ENCODE measurements at places on chromosomes 13 and 19. TPM values are rescaled to one million over a fixed set of nuclear protein-coding genes. Genes with fewer than 3 reads are reported as not detected.

CALR3 gene
- not detected for total RNA-seq

DIAPH3 gene
- total RNA-seq = 9.6 TPM

PNMA8C gene
- 0.25 TPM for total RNA-seq

NUDT15 gene
- 33.9 TPM for total RNA-seq

MEIS3 gene
- total RNA-seq = 99.3 TPM

SIAH3 gene
- total RNA-seq = under 0.01 TPM

FCGBP gene
- 2.1 TPM for total RNA-seq

OR10H1 gene
- total RNA-seq = not detected

ZNF296 gene
- 0.22 TPM for total RNA-seq

DACT3 gene
- total RNA-seq = 6.2 TPM

SULT2A1 gene
- total RNA-seq = not detected

SIX5 gene
- 7.0 TPM for total RNA-seq

SERP2 gene
- total RNA-seq = 6.9 TPM

PEAK3 gene
- total RNA-seq = not detected

SLC15A1 gene
- total RNA-seq = not detected

FAM83E gene
- 0.77 TPM for total RNA-seq

MAB21L1 gene
- total RNA-seq = under 0.01 TPM

DENND1C gene
- total RNA-seq = not detected

OR7A10 gene
- not detected for total RNA-seq

FZR1 gene
- total RNA-seq = 39.5 TPM

NXNL1 gene
- not detected for total RNA-seq

DHX34 gene
- total RNA-seq = 15.6 TPM

CCL25 gene
- total RNA-seq = not detected

CBY2 gene
- not detected for total RNA-seq

ELSPBP1 gene
- total RNA-seq = not detected

COX6B1 gene
- 362 TPM for total RNA-seq

PPP5C gene
- 48.6 TPM for total RNA-seq

ACTMAP gene
- 1.1 TPM for total RNA-seq

MBD3L3 gene
- total RNA-seq = not detected

MRI1 gene
- 30.6 TPM for total RNA-seq

CLPTM1 gene
- total RNA-seq = 26.7 TPM

NKG7 gene
- not detected for total RNA-seq

ICAM5 gene
- total RNA-seq = 1.8 TPM

GPR18 gene
- not detected for total RNA-seq

CEACAM6 gene
- not detected for total RNA-seq

LILRA2 gene
- total RNA-seq = not detected

RFPL4AL1 gene
- not detected for total RNA-seq

ZNF99 gene
- not detected for total RNA-seq

ZNF493 gene
- total RNA-seq = 17.6 TPM

AZU1 gene
- total RNA-seq = not detected

CLIP3 gene
- 12.6 TPM for total RNA-seq

C19orf18 gene
- not detected for total RNA-seq
